ENCODE measurements at places on chromosomes 12 and 14. TPM values are rescaled to one million over a fixed set of nuclear protein-coding genes. Genes with fewer than 3 reads are reported as not detected.

Gene PTPRQ
- total RNA-seq, result not detected

- peaks cover 4% of the 10 kb centered on the region for H3K4me1 ChIP-seq
- H3K4me3 ChIP-seq, result no peak overlapping the region
- H3K27me3 ChIP-seq, result no peaks in the 10 kb centered on the region
- H3K27ac ChIP-seq, result no peak overlapping the region
- no peaks in the 10 kb centered on the region for H3K36me3 ChIP-seq
Measured at GRCh38 chr12:105382771-105383622, 52.5 kb downstream of the C12orf75 start.

- no peak overlapping the region for H3K4me3 ChIP-seq
- H3K27me3 ChIP-seq, result no peaks in the 10 kb centered on the region
- no peaks in the 10 kb centered on the region for H3K4me1 ChIP-seq
- H3K27ac ChIP-seq, result no peak overlapping the region
Measured at GRCh38 chr12:2194571-2194970, 141.8 kb downstream of the CACNA1C start.

Gene PRB2
- total RNA-seq, result not detected

GRCh38 chr12:19780460-19780859 lies 341.2 kb downstream of the AEBP2 start:
- no peak overlapping the region for H3K4me3 ChIP-seq
- no peaks in the 10 kb centered on the region for H3K4me1 ChIP-seq
- H3K27me3 ChIP-seq, result no peaks in the 10 kb centered on the region
- H3K27ac ChIP-seq, result no peak overlapping the region
- no peak for DNase-seq

- no peak for DNase-seq
- no peaks in the 10 kb centered on the region for H3K36me3 ChIP-seq
- no peak overlapping the region for H3K27ac ChIP-seq
Measured at GRCh38 chr14:28001002-28001401, 765.6 kb upstream of the FOXG1 start.

GRCh38 chr12:29807129-29807528 lies 23.4 kb upstream of the TMTC1 start:
- no peaks in the 10 kb centered on the region for H3K27me3 ChIP-seq
- no peak overlapping the region for H3K27ac ChIP-seq
- no peaks in the 10 kb centered on the region for H3K36me3 ChIP-seq
- no peaks in the 10 kb centered on the region for H3K4me1 ChIP-seq
- no peak for DNase-seq
- H3K4me3 ChIP-seq, result no peak overlapping the region

GRCh38 chr12:86158956-86159355 lies 97.2 kb downstream of the MGAT4C start:
- H3K4me3 ChIP-seq, result no peak overlapping the region
- no peaks in the 10 kb centered on the region for H3K27me3 ChIP-seq
- H3K4me1 ChIP-seq, result no peaks in the 10 kb centered on the region

Gene ARHGDIB
- 717 TPM for total RNA-seq

Gene OLR1
- 0.42 TPM for total RNA-seq

Gene CCDC177
- total RNA-seq, result not detected

DNA sequence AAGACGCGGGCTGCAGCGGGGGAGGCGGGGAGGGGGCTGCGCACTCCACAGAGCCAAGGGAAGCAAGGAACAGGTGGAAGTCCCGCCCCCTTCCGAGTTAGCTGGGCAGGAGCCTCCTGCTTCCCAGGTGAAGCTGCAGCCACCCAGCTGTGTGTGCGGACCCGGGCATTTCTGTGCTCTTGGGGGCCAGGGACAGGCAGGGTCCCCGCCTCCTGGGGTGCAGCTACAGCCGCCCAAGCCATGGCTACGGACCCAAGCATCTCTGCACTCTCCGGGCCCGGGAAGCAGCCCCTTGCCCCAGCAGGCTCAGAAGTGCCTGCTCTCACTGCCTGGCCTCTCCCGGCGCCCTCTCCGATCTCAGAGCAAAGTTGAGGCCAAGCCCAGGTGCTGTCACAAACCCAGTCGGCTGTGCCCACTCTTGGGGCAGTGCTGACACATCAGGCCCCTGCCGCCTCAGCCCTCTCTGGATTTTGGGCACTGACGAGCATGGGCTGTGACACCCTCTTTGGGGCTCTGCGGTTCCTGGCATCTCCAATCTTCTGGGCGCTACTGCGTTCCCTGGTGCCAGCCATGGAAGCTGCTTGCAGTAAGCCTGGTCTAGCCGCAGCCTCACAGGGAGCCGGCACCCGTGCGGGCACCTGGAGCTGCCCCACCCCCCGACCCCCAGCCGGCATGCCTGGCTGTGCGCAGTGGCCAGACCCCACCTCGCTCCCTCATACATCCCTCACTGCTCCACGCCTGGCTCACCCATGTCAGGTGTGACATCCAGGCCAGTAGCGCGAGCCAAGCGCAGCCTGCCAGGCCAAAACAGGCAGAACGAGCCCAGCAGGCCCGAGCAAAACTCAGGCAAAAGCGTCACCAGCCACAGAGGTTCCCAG lies 8.5 kb upstream of the MGAT4C start:
- H3K4me3 ChIP-seq, result no peak overlapping the region
- no peaks in the 10 kb centered on the region for H3K4me1 ChIP-seq
- no peak for DNase-seq
- no peak overlapping the region for H3K27ac ChIP-seq

GRCh38 chr12:25573346-25573745 lies 20.3 kb upstream of the LMNTD1 start:
- H3K4me3 ChIP-seq, result no peak overlapping the region
- H3K4me1 ChIP-seq, result no peaks in the 10 kb centered on the region
- no peak for DNase-seq
- no peak overlapping the region for H3K27ac ChIP-seq
- H3K36me3 ChIP-seq, result no peaks in the 10 kb centered on the region

Gene ARHGAP9
- 266 TPM for total RNA-seq

- no peaks in the 10 kb centered on the region for H3K36me3 ChIP-seq
- H3K4me3 ChIP-seq, result no peak overlapping the region
- no peaks in the 10 kb centered on the region for H3K27me3 ChIP-seq
- DNase-seq, result no peak
Measured at GRCh38 chr12:47087088-47087688, 7.4 kb upstream of the AMIGO2 start.

GRCh38 chr12:25014961-25015360 lies 66.1 kb upstream of the BCAT1 start:
- H3K4me3 ChIP-seq, result no peak overlapping the region
- no peaks in the 10 kb centered on the region for H3K4me1 ChIP-seq
- no peaks in the 10 kb centered on the region for H3K36me3 ChIP-seq

DNA sequence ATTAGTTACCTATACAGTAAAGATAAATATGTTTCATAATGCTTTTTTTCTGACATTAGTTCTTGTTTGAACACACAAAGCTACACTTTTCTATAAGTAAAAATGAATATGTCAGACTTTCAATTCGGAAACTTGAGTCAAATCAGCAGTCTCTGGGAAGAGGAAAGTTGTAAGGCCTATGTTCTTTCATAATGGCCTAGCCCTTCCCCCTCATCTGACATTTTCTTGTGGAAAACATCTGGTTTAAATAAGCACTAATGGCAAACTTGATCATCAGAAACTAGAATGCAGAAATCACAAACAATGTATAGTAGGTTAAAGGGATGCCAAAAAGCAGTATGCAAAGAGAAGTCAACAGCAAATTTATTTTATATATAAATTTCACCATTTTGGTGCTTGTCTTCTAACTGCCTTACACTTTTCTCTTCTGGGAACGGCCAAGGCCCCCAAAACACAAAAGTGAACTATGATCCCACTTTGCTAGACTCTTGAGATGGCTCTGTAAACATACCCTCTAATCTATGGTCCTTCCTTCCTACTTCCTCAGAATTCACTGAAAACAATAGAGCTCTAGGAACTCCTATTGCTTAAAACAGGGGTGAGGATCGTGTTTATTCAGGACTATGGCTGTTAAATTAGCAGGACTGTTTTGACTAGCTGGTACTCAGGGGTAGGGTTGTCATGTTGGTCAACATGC lies 444.1 kb downstream of the RAD51B start:
- no peak overlapping the region for H3K4me3 ChIP-seq
- DNase-seq, result no peak
- no peak overlapping the region for H3K27ac ChIP-seq
- H3K36me3 ChIP-seq, result no peaks in the 10 kb centered on the region
- peaks cover 67% of the 10 kb centered on the region for H3K4me1 ChIP-seq
- no peaks in the 10 kb centered on the region for H3K27me3 ChIP-seq

- no peak overlapping the region for H3K4me3 ChIP-seq
- no peak for DNase-seq
- H3K36me3 ChIP-seq, result no peaks in the 10 kb centered on the region
Measured at GRCh38 chr14:53214384-53214783, 61.3 kb upstream of the DDHD1 start.

Gene PPP1R1A
- not detected for total RNA-seq

Gene CLECL1
- 8.6 TPM for total RNA-seq

Gene SSPN
- not detected for total RNA-seq

- peak; percentile 55 for DNase-seq
- no peaks in the 10 kb centered on the region for H3K27me3 ChIP-seq
- no peak overlapping the region for H3K27ac ChIP-seq
- peaks cover 9% of the 10 kb centered on the region for H3K36me3 ChIP-seq
Measured at GRCh38 chr12:42372154-42372791, 46.3 kb downstream of the PPHLN1 start.

Gene KCNJ8
- total RNA-seq, result not detected

Gene OR11G2
- not detected for total RNA-seq

- H3K36me3 ChIP-seq, result peaks cover 24% of the 10 kb centered on the region
- H3K27ac ChIP-seq, result no peak overlapping the region
- DNase-seq, result no peak
- H3K27me3 ChIP-seq, result no peaks in the 10 kb centered on the region
Measured at GRCh38 chr14:60114881-60115280, 23.2 kb downstream of the PCNX4 start.

DNA sequence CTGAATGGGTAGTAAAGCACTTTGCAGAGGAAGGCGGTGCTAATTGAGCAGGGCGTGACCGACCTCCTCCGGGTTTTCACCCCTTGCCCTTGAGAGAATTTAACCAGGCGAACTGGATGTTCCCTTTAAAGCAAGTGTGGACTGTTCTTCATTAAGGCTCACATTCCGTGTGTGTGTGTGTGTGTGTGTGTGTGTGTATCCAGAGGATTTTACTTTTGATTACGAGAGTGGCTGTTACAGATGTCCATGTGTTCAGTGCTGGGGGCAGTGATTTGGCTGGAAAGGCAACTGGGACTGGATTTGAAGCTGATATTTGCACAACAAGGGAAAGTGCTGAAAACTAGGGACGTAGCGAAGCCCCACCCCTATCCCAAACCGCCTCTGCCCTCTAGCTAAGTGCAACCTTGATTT lies 2.2 kb downstream of the TMEM132C start:
- H3K4me1 ChIP-seq, result no peaks in the 10 kb centered on the region
- H3K27me3 ChIP-seq, result no peaks in the 10 kb centered on the region
- H3K27ac ChIP-seq, result no peak overlapping the region
- no peak for DNase-seq
- H3K36me3 ChIP-seq, result no peaks in the 10 kb centered on the region

GRCh38 chr14:79724934-79725717 lies 486.2 kb downstream of the DIO2 start:
- no peaks in the 10 kb centered on the region for H3K4me1 ChIP-seq
- H3K27me3 ChIP-seq, result no peaks in the 10 kb centered on the region
- H3K4me3 ChIP-seq, result no peak overlapping the region
- H3K36me3 ChIP-seq, result no peaks in the 10 kb centered on the region

DNA sequence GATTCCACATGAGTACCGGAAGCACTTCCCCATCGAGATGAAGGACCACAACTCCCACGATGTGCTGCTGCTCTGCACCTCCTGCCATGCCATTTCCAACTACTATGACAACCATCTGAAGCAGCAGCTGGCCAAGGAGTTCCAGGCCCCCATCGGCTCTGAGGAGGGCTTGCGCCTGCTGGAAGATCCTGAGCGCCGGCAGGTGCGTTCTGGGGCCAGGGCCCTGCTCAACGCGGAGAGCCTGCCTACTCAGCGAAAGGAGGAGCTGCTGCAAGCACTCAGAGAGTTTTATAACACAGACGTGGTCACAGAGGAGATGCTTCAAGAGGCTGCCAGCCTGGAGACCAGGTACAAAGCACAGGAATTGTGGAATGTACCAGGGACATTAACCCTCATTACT lies 22.4 kb upstream of the GALNT16 start:
- no peaks in the 10 kb centered on the region for H3K27me3 ChIP-seq
- no peaks in the 10 kb centered on the region for H3K4me1 ChIP-seq
- H3K27ac ChIP-seq, result no peak overlapping the region
- DNase-seq, result no peak
- no peak overlapping the region for H3K4me3 ChIP-seq
- H3K36me3 ChIP-seq, result peaks cover 29% of the 10 kb centered on the region

Gene FOXG1
- not detected for total RNA-seq

- no peaks in the 10 kb centered on the region for H3K4me1 ChIP-seq
- DNase-seq, result no peak
- H3K27ac ChIP-seq, result no peak overlapping the region
- H3K4me3 ChIP-seq, result no peak overlapping the region
Measured at GRCh38 chr12:65878540-65878939, 54.3 kb downstream of the HMGA2 start.

Gene GDF3
- not detected for total RNA-seq

Gene LRP1-AS
- not detected for total RNA-seq

DNA sequence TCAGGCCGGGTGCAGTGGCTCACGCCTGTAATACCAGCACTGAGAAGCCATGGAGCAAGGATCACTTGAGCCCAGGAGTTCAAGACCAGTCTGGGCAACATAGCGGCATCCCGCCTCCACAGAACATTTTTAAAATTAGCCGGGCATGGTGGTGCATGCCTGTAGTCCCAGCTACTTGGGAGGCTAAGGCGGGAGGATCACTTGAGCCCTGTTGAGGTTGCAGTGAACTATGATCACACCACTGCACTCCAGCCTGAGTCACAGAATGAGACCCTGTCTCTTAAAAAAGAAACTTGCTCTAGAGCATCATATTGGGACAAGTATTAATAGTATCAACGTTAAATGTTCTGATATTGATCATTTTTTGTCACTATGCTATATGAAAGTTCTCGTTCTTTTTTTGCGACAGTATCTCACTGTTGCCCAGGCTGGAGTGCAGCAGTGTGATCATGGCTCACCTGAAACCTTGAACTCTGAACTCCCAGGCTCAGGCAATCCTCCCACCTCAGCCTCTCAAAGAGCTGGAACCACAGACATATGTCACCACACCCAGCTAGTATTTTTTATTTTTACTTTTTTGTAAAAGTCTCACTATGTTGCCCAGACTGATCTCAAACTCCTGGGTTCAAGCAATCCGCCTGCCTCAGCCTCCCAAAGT lies 47.7 kb downstream of the CCDC85C start:
- H3K27me3 ChIP-seq, result no peaks in the 10 kb centered on the region
- no peak for DNase-seq
- no peaks in the 10 kb centered on the region for H3K36me3 ChIP-seq
- H3K4me3 ChIP-seq, result no peak overlapping the region
- no peak overlapping the region for H3K27ac ChIP-seq
- H3K4me1 ChIP-seq, result no peaks in the 10 kb centered on the region

- no peaks in the 10 kb centered on the region for H3K27me3 ChIP-seq
- H3K27ac ChIP-seq, result no peak overlapping the region
- no peaks in the 10 kb centered on the region for H3K4me1 ChIP-seq
Measured at GRCh38 chr12:112148031-112148513, 22.7 kb downstream of the TRAFD1 start.

DNA sequence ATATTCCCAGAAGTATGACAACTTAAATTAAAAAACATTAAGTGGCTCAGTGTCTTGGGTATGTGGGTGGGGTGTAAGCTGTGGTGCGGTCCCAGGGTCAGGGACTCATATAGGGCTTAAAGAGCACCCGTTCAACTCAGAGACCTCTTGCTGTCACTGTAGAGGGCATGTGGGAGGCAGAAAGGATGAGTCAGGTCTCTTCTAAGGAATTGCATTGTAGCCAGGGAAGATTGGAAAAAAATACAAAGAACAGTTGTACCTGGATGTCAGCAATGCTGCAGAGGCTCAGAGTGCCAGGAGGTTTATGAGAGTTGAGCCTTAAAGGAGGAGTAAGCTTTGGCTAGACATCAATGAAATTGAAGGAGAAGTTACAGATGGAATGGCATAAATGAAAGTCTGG lies 104.1 kb downstream of the MYRFL start:
- H3K36me3 ChIP-seq, result no peaks in the 10 kb centered on the region
- H3K27ac ChIP-seq, result no peak overlapping the region
- H3K4me1 ChIP-seq, result no peaks in the 10 kb centered on the region
- no peak for DNase-seq

Data from CD4-positive, alpha-beta memory T cell (primary cell).